ENCODE measurements at places on chromosomes 16 and 17.

- DNase-seq: peak; percentile 37
Measured at GRCh38 chr17:58391302-58391984, 25.9 kb downstream of the RNF43 start.

- no peak for DNase-seq
Measured at GRCh38 chr17:2057760-2058585, 3.1 kb downstream of the HIC1 start.

DNA sequence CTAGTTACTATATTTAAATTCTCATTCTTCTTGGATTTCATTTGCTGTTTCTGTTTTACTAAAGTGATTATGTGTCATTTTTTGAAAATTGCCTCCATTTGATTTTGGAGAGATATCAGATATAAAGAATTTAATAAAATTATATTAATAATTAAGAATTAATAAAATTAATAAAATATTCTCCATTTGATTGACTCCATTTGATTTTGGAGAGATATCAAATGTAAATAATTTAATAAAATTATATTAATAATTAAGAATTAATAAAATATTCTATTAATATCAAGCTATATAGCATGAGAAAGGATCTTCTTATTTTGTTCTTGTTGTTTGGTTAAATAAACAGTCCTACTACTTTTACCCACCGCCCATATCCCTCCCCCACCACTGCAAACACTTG is 23.0 kb downstream of the STXBP4 start:
- DNase-seq: no peak

DNA sequence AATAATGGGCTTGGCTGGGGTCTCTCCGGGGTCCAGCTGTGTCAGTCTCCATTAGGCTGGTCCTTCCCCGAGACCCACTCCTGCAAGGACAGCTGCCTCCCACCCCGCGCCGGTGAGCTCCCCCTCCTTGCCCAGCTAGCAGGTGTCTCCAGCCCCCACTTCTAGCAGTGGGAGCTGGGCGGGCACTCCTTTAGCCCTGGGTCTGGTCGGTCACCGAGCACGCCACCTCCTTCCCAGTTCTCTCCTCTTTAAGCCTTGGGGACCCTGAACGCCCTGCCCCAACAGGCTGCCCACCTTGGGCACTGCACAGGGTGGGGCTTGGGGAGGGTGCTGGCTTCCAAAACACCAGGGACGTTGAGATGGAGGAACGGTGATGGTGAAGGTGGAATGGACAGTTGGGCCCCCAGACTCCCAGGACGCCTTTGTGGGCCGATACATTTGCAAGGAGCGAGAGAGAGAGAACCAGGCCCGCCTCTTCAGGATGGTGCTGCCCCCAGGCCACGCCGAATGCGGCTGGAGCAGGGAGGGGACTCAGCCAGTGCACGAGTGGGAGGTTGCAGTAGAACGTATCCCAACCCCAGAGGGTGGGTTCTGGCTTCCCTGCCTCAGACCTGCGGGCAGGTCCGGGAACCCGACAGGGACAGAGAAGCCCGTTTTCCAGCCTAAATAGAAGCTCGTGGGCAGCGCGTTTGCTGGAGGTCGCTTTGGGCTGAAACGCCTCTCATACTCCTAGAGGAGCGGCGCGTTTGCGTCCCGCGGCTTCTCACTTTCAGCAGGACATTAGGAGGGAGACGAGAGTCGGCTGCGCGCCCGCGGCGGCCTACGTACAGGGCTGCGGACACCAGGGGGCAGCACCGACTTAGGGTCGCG is 10.7 kb downstream of the TBX2 start:
- DNase-seq: no peak

GRCh38 chr16:15765116-15765515 is 91.7 kb downstream of the MYH11 start:
- no peak for DNase-seq

- DNase-seq: peak; percentile 88
Measured at GRCh38 chr16:30948667-30949649, at the start of gene ORAI3. Gene ORAI3, plus strand, starts transcription at chr16:30949068. Its CDS starts 222 bp downstream, at chr16:30949290.

DNA sequence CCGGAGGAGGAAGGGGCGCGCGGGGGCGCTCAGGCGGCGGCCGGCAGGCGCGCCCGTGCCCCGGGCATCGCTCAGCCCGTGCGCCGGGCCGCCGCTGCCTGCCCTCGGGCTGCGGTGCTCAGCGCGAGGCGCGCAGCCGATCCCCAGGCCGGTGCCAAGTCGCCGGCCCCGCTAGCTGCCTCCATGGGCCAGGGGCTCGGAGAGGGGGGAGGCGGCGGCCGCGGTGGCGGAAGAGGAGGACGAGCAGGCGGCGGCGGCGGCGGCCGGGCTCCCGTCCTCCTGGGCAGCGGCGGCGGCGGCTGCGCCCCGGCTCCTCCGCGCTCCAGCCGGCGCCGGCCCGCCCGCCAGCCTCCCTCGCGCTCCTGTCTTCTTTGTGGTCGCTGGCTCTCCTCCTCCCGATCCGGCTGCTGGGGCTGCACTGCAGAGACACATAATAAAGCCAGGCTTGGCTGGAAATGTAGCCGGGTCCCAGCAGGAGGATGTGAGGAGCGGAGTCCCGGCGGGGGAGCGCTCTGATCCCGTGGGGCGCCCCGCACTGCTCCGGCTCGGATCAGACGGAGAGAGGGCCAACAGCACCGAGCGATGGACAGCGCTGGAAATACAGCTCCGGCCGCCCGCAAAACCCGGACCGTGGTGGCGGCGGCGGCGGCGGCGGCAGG is 889 bp upstream of the ZNF423 start:
- peak; percentile 39 for DNase-seq

DNA sequence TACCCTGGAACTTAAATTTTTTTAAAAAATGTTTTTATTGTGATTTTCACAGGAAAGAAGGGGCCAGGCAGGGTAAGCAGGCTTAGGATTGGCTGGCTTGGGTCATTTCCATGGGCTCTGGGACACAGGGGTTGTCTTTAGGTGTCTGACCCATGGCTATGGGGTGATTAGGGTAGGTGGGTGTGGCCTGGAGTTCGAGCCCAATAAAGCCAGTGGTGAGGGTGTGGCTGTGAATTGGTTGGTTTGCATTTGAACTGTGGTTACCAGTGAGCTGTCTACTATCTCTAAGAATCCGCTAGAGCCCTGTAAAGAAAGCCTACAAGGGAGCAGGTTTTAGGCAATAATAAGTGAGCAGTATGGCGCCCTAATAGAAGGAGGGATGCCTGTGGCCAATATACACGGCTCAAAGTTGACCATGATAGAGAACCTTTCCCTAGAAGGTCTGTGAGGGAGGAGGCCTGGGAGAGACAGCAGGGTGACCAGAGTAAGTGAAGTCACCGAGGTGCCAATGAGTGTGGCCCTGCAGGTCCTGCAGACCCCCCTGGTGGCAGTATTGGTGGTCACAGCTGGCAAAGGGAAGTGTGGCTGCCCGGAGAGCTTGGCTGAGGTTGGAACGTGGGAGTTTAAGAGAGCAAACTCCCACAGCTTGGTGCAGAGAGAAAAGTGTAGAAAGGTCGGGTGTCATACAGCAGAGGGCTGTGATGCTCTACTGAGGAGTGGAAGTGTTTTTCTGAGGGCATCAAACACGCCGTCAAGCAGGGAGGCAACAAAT is 454.0 kb downstream of the WWOX start:
- DNase-seq: no peak

GRCh38 chr16:71425746-71426068 is 16.1 kb downstream of the TLE7 start:
- DNase-seq: no peak

- no peak for DNase-seq
Measured at GRCh38 chr16:969508-970385, 1.0 kb downstream of the LMF1 start.

DNA sequence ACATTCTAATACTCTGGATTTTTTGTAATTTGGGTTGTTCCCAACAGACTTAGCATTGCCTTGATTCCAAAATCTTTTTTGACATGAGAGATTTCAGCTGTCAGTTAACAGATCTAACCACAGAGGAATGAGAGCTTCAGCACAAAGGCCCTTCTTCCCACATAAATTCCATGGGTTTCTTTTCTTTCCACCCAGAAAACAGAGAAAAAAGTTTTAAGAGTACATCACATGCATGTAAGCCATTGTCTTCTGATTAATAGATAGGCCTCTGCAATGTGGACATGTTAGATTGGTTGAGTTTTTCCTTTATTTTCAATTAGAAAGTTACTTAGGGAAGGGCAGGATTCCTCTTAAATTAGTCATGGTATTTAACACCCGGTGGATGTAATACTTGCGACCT is 939 bp downstream of the MYH8 start:
- no peak for DNase-seq

- DNase-seq: no peak
Measured at GRCh38 chr16:7394720-7395336, 62.2 kb downstream of the RBFOX1 start.

GRCh38 chr16:89546781-89547180 is 13.7 kb upstream of the RPL13 start:
- no peak for DNase-seq

- no peak for DNase-seq
Measured at GRCh38 chr16:17448640-17449638, 21.8 kb downstream of the XYLT1 start.

- peak; percentile 66 for DNase-seq
Measured at GRCh38 chr17:58587713-58588117, 73.3 kb upstream of the MTMR4 start.

DNA sequence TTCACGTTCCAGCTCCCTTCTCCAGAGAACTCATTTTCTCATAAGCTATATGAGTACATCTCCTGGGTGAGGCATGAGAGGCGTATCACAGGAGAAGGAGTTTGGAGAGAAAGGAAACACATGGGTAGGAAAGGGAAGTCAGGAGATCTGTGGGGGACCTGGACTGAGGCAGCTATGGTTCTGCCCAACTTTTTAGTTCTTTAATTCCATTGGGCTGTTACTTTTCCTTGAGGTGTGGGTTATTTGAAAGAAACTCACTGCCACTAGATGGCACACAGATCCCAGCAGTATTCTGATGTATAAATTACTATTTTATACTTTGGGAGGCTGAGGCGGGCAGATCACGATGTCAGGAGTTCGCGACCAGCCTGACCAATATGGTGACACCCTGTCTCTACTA is 63.6 kb downstream of the NUP93 start:
- no peak for DNase-seq

GRCh38 chr16:66703406-66704215 is 7.1 kb upstream of the CMTM4 start:
- DNase-seq: peak; percentile 21

DNA sequence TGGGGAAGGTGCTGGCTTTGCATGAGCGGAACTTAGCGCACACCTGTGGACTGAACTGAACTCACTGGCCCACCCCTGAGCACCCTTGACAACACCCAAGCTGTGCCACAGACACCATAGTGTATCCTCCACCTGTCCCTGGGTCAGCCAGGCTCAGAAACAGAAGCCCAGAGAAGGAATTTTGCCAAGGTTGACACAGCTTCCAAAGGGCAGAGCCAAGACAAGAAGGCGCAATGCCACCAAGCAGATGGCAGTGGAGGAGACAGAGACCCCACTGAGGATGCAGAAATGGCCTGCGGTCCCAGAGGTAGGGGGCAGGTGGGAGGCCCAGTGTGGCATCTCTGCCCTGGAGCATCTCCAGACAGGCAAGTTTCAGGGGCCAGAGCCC is 169.0 kb downstream of the ENGASE start:
- no peak for DNase-seq

DNA sequence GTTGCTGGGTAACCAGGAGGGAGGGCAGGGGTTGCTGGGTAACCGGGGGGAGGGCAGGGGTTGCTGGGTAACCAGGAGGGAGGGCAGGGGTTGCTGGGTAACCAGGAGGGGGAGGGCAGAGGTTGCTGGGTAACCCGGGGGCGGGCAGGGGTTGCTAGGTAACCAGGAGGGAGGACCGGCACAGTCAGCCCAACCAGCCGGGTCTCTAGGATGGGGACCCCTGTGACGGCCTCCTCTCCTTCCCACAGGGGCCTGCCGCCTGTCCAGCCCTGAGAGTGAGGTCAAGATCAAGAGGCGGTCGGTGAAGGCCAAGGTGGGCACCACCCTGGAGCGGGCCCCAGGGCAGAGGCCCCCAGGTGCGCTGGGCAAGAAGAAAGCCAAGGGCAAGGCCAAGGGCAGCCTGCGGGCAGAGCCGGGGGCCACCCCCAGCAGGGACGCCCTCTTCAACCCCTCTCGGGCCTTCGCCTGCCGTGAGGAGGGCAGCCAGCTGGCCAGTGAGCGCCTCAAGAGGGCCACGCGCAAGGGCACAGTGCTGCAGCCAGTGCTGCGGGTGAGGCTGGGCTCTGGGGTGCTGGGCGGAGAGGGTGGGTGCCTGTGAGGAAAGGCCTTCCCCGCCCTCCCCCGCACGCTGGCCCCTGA is 54.6 kb downstream of the ACTG1 start:
- no peak for DNase-seq

DNA sequence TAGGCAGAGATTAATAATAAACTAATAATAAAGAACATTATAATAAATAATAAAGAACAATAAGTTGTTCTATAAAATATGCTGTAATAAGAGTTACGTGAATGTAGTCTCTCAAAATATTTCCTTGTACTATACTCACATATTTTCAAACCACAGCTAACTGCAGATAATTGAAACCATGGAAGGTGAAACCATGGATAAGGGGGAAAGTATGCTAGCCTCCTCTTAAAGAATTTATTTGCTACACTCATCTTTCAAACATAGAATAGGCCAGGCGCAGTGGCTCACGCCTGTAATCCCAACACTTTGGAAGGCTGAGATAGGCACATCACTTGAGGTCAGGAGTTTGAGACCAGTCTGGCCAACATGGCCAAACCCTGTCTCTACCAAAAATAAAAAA is 18.5 kb downstream of the CYTH1 start:
- no peak for DNase-seq

DNA sequence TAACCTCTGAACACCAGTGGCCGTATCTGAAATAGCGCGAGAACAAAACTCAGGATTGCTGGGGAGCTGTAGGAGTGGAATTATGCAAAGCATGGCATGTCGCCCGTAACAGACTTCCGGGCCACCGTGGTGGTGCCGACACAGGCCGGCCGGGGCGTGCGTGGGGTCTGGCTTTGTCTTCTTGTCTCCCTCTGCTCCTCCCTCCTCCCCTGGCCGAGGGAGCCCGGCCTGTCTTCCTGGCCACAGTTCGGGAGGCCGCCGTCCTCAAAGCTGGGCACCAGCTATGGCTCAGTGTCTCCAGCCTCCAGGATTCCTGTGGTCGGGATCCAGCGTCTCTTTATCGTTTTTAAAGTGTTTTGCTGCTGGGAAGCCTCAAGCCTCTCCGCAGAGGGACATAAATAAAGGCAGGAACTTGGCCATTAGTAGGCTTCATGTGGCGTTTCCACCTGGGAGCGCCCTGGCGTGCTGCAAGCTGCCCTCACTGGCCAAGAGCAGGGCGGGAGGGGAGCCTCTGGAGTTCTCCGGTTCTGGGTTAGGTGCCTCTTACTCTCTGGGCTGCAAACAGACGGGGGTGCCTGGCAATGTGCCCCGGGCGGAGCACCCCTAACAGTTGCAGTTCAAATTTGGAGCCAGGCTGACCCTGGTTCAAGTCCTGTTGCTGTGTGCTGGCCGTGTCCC is 22.0 kb upstream of the NPTX1 start:
- DNase-seq: no peak

- DNase-seq: no peak
Measured at GRCh38 chr16:11156401-11156800, 99.6 kb downstream of the SOCS1 start.

- peak; percentile 89 for DNase-seq
Measured at GRCh38 chr17:75487351-75488070, 27.8 kb downstream of the CASKIN2 start.

DNA sequence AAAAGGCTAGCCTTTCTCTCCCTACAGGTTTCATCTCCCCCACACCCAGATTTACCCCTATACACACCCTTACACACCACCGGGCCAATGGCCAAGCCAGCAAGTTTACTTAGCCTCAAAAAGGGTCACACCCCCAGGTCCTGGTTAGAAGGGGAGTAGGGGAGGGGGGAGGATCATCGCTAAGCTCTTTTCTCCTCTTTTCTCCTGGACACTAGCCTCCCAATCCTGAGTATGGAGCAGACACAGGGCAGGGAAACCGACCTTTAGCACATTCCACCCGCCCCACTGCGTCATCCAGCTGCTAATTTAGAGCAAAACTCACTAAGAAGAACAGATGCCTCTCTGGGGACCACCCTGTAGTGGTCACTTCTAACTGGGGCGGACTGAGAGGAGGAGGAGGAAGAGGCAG is 4.4 kb downstream of the ACLY start:
- no peak for DNase-seq

Data from OCI-M1 (cell line).